Endothelial cell of coronary artery (primary cell): ENCODE measurements at places on chromosomes 12 and 14. TPM values are rescaled to one million over a fixed set of nuclear protein-coding genes. Genes with fewer than 3 reads are reported as not detected.

Gene STAT2
- 56.8 and 68.1 TPM in 2 replicates for total RNA-seq

Gene NTS
- not detected in 2 replicates for total RNA-seq

Gene SERPINA5
- 1.2 and 3.3 TPM in 2 replicates for total RNA-seq

Gene DLGAP5
- total RNA-seq, result 17.5 and 57.8 TPM in 2 replicates

Gene BTG1
- total RNA-seq, result 12.6 and 16.4 TPM in 2 replicates

Gene TEX52
- not detected in 2 replicates for total RNA-seq

Gene CLEC1B
- not detected in 2 replicates for total RNA-seq
